ENCODE measurements at places on chromosomes 12 and 14.

GRCh38 chr12:69108037-69108436, 131.3 kb upstream of the CPSF6 start:
- DNase-seq = no peak

- no peak for DNase-seq
Measured at GRCh38 chr12:78249578-78249977, 418.9 kb downstream of the NAV3 start.

- no peak for DNase-seq
Measured at GRCh38 chr14:102663440-102663839, 71.0 kb downstream of the RCOR1 start.

- no peak for DNase-seq
Measured at GRCh38 chr12:123238961-123239360, 5.7 kb downstream of the MTRFR start.

DNA sequence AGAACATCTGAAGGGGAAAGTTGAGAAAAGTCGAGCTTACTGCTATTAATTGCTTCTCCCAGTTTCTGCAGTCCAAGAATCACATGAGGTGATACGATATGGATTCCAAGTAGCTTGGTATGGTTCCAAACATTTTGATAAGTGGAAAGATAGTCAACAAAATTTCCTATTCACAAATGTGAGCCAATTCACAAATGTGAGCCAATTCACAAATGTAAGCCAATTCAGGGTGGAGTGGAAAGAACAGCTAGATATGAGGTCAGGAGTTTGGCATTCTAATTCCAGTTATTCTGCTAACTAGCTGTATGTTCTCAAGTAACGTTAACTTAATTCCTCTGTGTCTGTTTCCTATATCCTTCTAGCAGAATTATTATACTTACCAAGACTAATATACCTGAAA, 37.6 kb upstream of the DHRS4 start:
- DNase-seq = no peak

DNA sequence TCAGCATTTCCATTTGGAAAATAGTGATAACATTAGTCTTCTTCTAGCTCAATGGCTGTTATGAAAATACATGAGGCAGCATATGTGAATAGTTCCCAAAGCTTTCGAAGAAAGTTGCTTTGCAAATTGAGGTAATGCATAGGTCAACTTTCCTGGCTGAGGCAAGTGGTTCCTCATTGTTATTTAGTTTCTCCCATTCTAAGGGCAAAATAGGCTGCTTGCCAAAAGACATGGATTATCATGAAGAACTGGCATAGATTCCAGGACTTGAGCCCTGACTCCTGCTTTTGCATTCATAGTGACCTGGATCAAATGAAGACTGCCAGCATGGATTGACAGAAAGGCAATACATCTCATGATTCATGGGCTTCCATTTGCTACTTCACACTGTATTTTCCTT, 35.7 kb downstream of the LRFN5 start:
- DNase-seq = no peak

GRCh38 chr14:74257941-74258763, 18.9 kb downstream of the VSX2 start:
- no peak for DNase-seq

DNA sequence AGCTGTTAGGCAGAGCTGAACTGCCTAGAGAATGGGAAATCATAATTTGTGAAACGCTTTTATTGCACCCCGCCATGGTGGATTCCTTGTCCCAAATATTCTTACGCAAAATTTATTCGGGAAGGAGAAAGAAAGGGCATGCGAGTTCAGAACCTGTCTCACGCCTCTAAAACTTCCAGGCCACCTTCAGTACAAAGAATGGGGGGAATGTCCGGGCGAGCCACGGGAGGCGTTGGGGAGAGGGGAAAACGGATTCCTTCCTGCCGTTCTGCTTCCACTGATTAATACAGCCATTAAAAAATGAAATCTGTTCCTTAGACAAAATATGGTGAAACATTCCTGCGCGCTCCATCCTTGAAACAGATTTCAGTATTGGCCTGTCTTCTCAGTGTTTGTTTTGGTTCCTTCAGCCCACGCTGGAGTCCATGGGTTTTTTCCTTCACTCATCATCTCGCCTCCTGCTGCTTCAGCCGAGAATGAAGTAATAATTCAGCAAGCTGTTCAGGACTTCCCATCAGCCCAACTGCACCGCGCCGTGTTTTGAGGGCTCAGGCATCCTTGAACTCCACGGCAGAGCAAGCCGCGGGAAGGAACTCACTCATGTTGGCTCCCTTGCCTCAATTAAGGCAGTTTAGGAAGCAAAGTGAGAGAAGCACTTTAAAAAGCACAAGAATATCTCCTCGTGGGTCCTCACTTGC, 47.7 kb upstream of the CDKN3 start:
- no peak for DNase-seq
